Effector memory CD8-positive, alpha-beta T cell (primary cell): ENCODE measurements at places on chromosomes 4 and X.

- no peaks in the 10 kb centered on the region for H3K27me3 ChIP-seq
- peaks cover 10% of the 10 kb centered on the region for H3K36me3 ChIP-seq
- no peak overlapping the region for H3K4me3 ChIP-seq
- no peaks in the 10 kb centered on the region for H3K4me1 ChIP-seq
- no peak for DNase-seq
These were observed 22.7 kb downstream of the WDR19 start for GRCh38 chr4:39205000-39205399.

GRCh38 chr4:25981749-25982148 lies 67.7 kb downstream of the SMIM20 start:
- no peak overlapping the region for H3K4me3 ChIP-seq
- no peaks in the 10 kb centered on the region for H3K4me1 ChIP-seq
- no peak overlapping the region for H3K27ac ChIP-seq
- DNase-seq: no peak

DNA sequence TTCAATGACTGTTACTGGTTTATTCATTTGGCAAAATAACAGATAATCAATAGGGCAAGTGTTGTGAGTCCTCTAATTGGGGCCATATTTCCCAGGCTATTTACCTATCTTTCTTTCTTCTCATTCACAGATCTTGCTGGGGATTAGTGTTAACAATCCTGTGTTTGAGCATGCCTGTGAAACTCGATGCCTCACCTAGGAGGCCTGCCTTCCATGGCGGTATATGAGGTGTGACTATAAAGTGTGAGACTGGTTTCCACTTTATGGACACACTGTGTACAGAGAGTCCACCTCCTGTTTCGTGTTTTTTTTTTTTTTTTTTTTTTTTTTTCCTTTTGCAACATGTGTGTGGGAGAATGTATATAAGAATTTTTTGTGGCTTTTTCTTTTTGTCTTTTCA lies 199.3 kb downstream of the BMPR1B start:
- no peak for DNase-seq
- H3K27me3 ChIP-seq: no peaks in the 10 kb centered on the region
- no peak overlapping the region for H3K27ac ChIP-seq
- no peaks in the 10 kb centered on the region for H3K36me3 ChIP-seq

GRCh38 chrX:123731258-123731986 lies 1.4 kb downstream of the THOC2 start:
- H3K27me3 ChIP-seq: no peaks in the 10 kb centered on the region
- peak overlapping the region; percentile 97 for H3K4me3 ChIP-seq
- DNase-seq: no peak
- H3K36me3 ChIP-seq: peaks cover 15% of the 10 kb centered on the region
- H3K27ac ChIP-seq: peak overlapping the region; percentile 96

- no peak for DNase-seq
- no peak overlapping the region for H3K4me3 ChIP-seq
- H3K27ac ChIP-seq: no peak overlapping the region
- H3K4me1 ChIP-seq: no peaks in the 10 kb centered on the region
These were observed 38.4 kb upstream of the PSAPL1 start for GRCh38 chr4:7473081-7473480.

DNA sequence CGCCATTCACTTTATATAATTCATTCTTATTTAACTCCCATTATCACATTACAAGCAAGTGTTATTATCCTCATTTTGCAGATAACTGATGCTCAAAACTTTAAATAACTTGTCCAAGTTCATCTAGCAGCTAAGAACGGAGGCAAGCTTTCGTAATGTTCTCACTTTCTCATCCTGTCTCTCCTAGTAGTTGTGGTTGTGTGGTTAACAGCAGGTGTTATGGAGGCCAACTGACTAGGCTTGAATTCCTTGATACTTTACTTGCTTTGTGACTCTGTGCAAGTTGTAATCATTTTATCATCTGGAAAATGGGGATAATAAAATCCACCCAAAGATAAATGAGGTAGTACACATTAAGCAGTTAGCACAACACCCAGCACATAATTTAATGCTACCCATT lies 109.9 kb upstream of the PTPN13 start:
- H3K27ac ChIP-seq: no peak overlapping the region
- H3K4me3 ChIP-seq: no peak overlapping the region

- H3K4me1 ChIP-seq: no peaks in the 10 kb centered on the region
- H3K27me3 ChIP-seq: no peaks in the 10 kb centered on the region
- H3K36me3 ChIP-seq: no peaks in the 10 kb centered on the region
- no peak overlapping the region for H3K27ac ChIP-seq
- no peak for DNase-seq
- H3K4me3 ChIP-seq: no peak overlapping the region
These were observed 8.0 kb downstream of the NR0B1 start for GRCh38 chrX:30301208-30301607.

DNA sequence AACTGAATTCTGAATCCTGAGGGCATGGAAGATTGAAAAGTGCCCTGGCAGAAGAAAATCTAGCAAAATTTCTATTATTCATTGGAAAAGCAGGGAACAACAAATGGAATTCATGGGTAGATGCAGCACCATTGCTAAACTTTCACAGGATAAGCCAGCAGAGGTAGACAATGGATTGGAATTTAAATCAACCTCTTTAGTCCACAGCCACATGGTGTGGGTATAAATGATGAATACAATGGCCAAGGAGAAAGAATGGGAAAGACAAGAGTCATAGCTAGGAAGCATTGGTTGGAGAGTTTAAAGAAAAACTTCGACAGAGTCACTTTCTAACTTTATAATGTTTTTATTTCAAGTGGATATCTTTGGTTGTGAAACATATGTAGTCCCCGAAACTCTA lies 332.8 kb upstream of the PUDP start:
- DNase-seq: no peak
- H3K36me3 ChIP-seq: no peaks in the 10 kb centered on the region
- H3K27ac ChIP-seq: no peak overlapping the region
- H3K4me1 ChIP-seq: no peaks in the 10 kb centered on the region

- DNase-seq: no peak
- no peaks in the 10 kb centered on the region for H3K27me3 ChIP-seq
- H3K36me3 ChIP-seq: peaks cover 71% of the 10 kb centered on the region
- H3K4me1 ChIP-seq: no peaks in the 10 kb centered on the region
- H3K4me3 ChIP-seq: no peak overlapping the region
These were observed 68.5 kb downstream of the UBA6 start for GRCh38 chr4:67632492-67632891.

DNA sequence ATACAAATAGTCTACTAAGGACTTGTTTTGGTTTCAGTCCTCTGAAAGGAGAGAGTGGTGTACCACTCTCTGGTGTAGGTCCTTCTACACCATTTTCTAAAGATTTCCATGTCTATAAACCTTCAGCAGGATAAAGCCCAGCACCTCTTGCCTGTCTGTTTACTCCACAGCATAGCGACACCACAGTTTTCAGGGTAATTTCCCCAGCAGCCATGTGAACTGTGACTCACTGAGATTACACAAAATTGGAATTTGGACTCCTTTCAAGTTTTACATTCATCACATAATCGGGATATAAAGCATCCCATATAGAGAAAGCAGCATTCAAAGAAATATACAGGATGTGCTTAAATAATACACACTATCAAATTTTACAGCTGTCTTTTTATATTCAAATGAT lies 229.6 kb downstream of the PRDM5 start:
- H3K27ac ChIP-seq: no peak overlapping the region
- peaks cover 9% of the 10 kb centered on the region for H3K27me3 ChIP-seq
- DNase-seq: no peak

DNA sequence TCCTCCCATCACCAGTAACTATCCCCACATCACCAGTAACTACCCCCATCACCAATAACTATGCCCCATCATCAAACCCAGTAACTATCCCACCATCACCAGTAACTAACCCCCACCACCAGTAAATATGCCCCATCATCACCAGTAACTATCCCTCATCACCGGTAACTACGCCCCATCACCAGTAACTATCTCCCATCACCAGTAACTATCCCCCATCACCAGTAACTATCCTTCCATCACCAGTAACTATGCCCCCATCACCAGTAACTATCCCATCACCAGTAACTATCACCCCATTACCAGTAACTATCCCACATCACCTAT lies 2.9 kb downstream of the ASMTL start:
- peaks cover 47% of the 10 kb centered on the region for H3K36me3 ChIP-seq
- H3K27me3 ChIP-seq: no peaks in the 10 kb centered on the region
- DNase-seq: peak; percentile 1
- no peak overlapping the region for H3K4me3 ChIP-seq
- H3K4me1 ChIP-seq: peaks cover 44% of the 10 kb centered on the region

- H3K36me3 ChIP-seq: no peaks in the 10 kb centered on the region
- H3K27ac ChIP-seq: no peak overlapping the region
- peaks cover 5% of the 10 kb centered on the region for H3K4me1 ChIP-seq
- peaks cover 33% of the 10 kb centered on the region for H3K27me3 ChIP-seq
- no peak for DNase-seq
- H3K4me3 ChIP-seq: no peak overlapping the region
These were observed 35.2 kb upstream of the ZNF518B start for GRCh38 chr4:10492464-10492863.

- no peaks in the 10 kb centered on the region for H3K4me1 ChIP-seq
- H3K27me3 ChIP-seq: peaks cover 40% of the 10 kb centered on the region
- H3K27ac ChIP-seq: no peak overlapping the region
- H3K36me3 ChIP-seq: no peaks in the 10 kb centered on the region
These were observed 42.3 kb downstream of the IDS start for GRCh38 chrX:149462849-149463248.

- H3K36me3 ChIP-seq: no peaks in the 10 kb centered on the region
- no peaks in the 10 kb centered on the region for H3K27me3 ChIP-seq
- no peak overlapping the region for H3K27ac ChIP-seq
- DNase-seq: no peak
- no peak overlapping the region for H3K4me3 ChIP-seq
These were observed 394.8 kb upstream of the IGFBP7 start for GRCh38 chr4:57504797-57505530.

DNA sequence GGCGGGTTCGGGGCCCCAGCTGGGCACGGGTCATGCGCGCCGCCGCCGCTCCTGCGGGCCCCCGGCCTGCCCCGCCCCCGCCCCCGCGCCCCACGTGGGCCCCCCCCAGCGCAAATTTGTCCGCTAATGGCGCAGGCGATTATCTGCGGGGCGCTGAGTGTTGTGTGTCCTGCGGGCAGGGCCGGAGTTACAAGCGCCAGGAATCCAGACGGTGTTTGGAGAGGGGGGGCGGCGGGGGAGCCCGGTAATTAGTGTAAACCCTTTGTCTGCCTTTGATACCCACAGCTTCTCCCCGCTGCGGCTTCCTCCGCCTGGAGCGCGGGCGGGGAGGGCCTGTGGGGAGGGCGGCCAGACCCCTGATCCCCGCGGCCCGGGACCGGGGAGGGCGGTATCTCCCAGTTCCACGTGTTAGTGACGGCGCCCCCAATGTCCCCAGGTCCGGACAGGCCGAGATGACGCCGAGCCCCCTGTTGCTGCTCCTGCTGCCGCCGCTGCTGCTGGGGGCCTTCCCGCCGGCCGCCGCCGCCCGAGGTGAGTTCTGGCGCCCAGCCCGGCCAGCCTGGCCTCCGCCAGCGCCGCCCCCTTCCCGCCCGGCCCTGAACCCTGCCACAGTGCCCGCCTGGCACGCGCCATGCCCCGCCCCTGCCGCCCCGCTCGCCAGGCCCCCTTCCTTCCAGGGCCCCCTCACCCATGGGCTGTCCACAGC lies 761 bp downstream of the FGFRL1 start:
- H3K4me1 ChIP-seq: peaks cover 13% of the 10 kb centered on the region
- peaks cover 25% of the 10 kb centered on the region for H3K36me3 ChIP-seq
- peak; percentile 28 for DNase-seq
- no peak overlapping the region for H3K27ac ChIP-seq
- H3K27me3 ChIP-seq: peaks cover 16% of the 10 kb centered on the region

DNA sequence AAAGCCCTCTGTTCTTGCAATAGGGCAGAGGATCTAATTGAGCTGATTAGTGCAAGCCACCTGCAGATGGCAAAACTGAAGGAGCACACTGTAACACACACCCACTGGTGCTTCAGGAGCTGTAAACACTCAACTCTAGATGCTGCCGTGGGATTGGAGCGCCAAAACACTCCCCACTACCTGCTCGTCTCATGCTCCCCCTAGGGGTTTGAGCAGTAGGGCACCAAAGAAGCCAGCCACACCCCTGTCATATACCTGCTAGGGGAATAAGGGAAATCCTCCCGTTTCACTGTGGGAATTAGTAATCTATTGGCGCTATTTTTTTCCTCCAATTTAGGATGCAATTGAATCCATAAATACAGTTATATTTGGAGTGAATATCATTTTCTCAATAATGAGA lies 360.2 kb downstream of the GLUD2 start:
- H3K4me3 ChIP-seq: no peak overlapping the region
- H3K27me3 ChIP-seq: no peaks in the 10 kb centered on the region
- H3K4me1 ChIP-seq: no peaks in the 10 kb centered on the region
- no peaks in the 10 kb centered on the region for H3K36me3 ChIP-seq

GRCh38 chr4:7034262-7035081 lies 8.7 kb upstream of the TADA2B start:
- no peak for DNase-seq
- H3K27ac ChIP-seq: no peak overlapping the region
- H3K4me3 ChIP-seq: no peak overlapping the region
- peaks cover 19% of the 10 kb centered on the region for H3K36me3 ChIP-seq

- no peak for DNase-seq
- H3K27ac ChIP-seq: no peak overlapping the region
- H3K36me3 ChIP-seq: no peaks in the 10 kb centered on the region
- H3K4me1 ChIP-seq: no peaks in the 10 kb centered on the region
- H3K4me3 ChIP-seq: no peak overlapping the region
- no peaks in the 10 kb centered on the region for H3K27me3 ChIP-seq
These were observed 186.9 kb downstream of the DCHS2 start for GRCh38 chr4:154304679-154305078.

DNA sequence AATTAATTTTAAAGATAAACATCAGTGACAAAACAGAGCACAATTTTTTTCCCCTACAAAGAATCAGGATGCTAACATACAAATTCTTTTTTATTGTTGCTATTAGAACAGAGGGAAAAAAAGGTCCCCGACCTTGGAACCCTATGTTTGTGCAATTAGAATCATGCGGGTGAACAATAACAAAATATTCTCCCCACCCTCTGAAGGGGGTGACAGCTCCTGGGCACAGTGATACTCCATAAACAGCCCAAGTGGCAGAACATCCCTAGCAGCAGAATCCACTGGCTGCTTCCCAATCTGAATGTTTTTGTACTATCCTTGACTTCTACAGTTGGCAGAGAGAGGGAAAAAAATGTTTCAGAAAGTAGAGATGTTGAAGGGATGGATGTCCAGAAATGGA lies 87.7 kb upstream of the TLL1 start:
- no peak for DNase-seq
- no peaks in the 10 kb centered on the region for H3K36me3 ChIP-seq
- H3K27me3 ChIP-seq: no peaks in the 10 kb centered on the region
- H3K27ac ChIP-seq: no peak overlapping the region

DNA sequence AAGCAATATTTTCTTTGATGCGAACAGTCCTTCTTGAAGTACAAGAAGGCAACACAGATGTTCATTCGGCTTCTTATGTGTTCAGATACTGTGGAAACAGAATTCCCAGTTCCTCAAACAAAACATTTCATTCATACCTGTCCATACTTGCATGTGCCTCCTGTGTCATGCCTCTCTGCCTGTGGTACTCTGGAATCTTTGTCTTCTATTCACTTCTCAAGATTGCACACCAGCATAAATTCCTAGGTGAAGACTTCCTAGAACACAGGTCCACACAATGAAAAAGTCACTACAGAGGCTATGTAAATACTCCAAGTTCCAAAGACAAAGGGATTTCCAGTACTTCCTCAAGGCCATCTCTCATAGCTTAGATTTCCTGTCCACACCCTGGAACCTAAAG lies 367.2 kb downstream of the AFF2 start:
- DNase-seq: no peak
- H3K36me3 ChIP-seq: no peaks in the 10 kb centered on the region
- H3K4me3 ChIP-seq: no peak overlapping the region
- H3K4me1 ChIP-seq: no peaks in the 10 kb centered on the region
- H3K27ac ChIP-seq: no peak overlapping the region
- H3K27me3 ChIP-seq: no peaks in the 10 kb centered on the region
